ENCODE measurements at places on chromosomes 16 and 17.

DNA sequence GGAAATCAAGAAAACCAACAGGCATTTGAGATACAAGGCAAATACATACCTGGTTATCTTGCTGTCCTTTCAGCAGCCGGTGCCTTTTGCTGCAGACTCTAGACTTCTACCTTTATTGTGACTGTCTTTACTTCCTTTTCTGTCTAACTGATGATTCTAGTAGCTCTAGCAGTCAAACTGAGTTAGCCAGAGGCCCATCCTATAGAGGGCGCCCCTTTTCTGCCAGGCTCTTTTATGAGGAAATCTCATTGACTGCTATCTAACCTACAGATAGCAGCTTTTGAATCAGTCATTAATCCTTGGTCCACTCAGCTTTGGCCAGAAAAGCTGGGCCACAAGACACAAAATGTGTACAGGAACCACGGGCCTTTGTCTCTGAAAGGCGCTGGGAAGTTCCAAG, 87.5 kb upstream of the WSB1 start:
- no peak for DNase-seq

DNA sequence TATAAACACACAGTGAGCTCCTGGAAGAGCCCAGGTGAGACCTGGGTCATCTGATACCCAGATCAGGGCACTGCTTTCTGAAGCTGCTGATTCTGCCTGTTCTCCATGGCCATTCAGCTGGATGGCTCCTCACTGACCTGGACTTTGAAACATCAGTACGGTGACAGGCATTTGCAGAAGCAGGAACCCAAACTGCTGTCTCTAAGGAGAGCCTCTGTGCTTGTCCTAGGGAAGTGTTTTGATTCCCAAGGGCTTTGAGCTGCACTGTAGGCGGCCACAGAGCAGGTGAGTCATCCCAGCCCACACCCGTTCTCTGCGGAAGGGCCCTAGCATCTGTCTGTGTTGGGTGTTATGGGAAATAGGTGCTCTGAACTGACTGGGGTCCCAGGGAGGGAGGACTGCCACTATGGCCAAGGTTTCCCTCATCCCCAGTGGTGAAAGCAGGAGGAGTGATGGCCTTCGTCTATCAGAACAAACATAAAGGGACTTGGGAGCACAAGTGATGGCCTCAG, 60.7 kb upstream of the ADCY9 start:
- DNase-seq = no peak

DNA sequence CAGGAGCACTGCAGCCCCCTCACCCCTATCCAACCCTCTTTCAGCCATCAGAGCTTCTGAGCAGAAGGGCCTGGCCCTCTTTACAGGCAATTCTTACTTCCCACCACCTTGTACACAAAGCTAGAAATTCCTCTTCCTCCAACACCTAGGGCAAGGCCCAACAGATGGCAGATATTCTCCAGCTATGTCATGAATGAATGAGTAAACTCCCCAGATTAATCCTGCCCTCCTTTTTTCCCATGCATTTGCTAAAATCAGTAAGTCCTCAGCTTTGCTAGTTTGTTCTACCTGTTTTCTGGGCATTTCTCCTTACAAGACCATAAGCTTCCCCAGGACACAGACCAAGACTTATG, 20.4 kb upstream of the MRPS23 start:
- no peak for DNase-seq

GRCh38 chr16:14485121-14485551, 144.9 kb downstream of the PARN start:
- no peak for DNase-seq

DNA sequence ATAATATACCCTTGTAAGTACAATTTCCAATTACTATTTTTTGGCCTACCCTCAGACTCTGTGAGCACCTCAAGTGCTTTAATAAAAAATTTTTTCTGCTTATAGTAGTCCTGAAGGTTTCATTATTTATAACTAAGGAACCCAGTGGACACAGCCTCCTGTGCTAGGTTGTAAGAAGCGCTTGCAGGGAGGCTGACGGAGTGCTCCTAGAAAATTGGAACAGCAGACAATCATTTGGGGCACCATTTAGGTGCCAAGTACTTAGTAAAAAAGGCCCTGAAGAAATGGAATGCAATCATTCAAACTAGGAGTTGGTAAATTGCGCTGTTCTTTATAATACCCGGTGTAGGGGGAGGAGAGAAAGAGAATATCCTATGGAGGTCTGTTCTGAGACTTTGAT, 19.8 kb downstream of the CA10 start:
- no peak for DNase-seq

DNA sequence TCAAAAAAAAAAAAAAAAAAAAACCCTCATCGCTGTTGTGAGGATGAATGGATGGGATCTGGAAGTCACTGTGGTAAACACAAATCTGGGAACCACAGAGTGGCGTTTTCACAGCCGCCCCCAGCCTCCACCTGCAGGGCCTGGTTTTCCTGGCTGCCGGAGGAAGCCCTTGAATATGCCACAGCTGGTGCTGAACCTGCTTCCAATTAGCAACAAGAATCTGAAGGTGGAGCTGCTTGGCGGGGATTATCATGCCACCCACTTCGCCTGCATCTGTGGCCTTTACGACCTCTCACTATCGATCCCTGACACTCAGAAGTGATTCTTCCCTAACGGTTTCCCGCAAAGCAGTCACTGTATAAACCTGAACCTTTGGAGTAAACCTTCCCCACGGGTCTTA, 16.1 kb downstream of the MRM3 start:
- no peak for DNase-seq

GRCh38 chr17:15012351-15012980, 252.7 kb downstream of the PMP22 start:
- no peak for DNase-seq

Data from effector memory CD8-positive, alpha-beta T cell (primary cell).